ENCODE measurements at places on chromosomes 1 and 21.

GRCh38 chr1:218969006-218969405, 204.7 kb upstream of the LYPLAL1 start:
- no peak for DNase-seq

- DNase-seq = no peak
Observed at GRCh38 chr1:46278807-46279206, 24.6 kb downstream of the LRRC41 start.

DNA sequence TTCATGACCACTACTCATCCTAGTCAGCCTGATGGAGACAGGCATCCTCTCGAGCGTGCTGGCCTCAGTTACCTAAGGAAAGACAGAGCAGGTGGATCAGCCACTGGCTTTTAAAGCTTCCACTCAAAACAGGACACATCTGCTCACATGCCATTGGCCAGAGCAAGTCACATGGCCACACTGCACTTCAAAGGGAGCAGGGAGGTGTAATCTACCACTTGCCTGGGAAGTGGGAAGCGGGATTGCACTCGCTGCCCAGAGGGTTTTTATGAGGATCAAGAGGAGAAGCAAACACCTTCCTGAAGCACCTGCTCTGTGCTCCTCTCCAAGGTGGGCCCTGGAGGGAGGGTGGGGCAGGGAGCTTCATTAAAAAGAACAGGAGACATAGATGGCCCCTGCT, 108.0 kb downstream of the TAS1R2 start:
- no peak for DNase-seq

- no peak for DNase-seq
Observed at GRCh38 chr1:234769986-234770795, 160.2 kb upstream of the IRF2BP2 start.

- no peak for DNase-seq
Observed at GRCh38 chr1:47598357-47598756, 160.5 kb downstream of the FOXD2 start.

- DNase-seq = no peak
Observed at GRCh38 chr1:71276466-71276865, 195.6 kb upstream of the ZRANB2 start.

DNA sequence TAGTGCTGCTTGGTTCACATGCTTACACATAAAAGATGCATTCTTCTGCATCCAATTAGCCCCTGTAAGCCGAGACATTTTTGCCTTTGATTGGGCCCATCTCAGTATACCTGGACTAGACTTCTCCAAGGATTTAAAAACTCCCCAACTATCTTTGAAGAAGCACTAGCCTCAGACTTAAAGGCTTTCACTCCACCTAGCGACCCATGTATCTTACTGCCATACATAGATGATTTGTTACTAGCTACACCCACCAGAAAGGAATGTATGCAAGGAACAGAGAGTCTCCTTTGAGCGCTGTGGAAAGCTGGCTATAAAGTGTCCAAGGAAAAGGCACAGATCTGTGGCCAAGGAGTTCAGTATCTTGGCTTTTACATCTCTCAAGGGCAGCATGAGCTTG, 91.7 kb downstream of the LIPI start:
- no peak for DNase-seq

DNA sequence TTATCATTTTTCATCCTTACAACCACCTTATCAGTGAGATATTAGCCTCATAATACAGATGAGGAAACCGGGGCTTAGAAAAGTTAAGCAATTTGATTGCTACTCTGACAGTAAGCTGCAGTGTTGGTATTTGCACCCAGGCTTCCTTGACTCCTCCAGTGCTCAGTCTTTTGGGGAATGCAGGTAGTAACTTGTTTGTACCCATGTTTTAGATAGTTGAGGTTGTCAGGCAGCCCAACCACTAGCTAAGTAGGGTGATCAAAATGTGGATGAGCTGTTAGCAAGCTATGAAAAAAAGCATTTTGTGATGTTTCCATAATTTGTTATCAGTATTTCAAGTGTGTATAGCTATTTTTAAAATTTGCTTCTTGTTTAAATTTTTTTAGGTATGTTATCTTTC, 80.8 kb downstream of the SASS6 start:
- no peak for DNase-seq

All from activated CD4-positive, alpha-beta T cell treated with anti-CD3 and anti-CD28 coated beads for 4 hours (primary cell).